ENCODE measurements at places on chromosomes 1 and 21.
A peak's percentile ranks its signal among the peaks of the same experiment; 100 is the strongest.

GRCh38 chr1:245810789-245811337, 656.1 kb downstream of the KIF26B start:
- DNase-seq = peak; percentile 57

DNA sequence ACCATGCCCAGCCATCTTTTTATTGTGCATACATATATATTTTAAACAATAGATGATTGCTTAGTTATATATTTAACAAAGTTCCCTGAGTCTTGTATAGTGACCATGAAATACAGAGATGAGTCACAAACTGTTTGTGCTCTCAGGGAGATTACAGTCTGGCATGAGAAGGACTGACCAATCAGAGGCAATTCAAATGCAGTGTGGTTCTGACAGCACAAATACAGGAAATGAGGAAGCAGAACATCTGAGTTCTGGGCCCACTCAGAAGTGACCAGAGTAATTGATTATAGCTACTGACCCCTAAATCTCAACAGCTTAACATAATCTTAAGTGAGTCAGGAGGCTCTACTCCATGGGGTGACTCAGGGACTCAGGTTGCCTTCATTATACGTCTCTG, 534.5 kb downstream of the OMA1 start:
- no peak for DNase-seq

DNA sequence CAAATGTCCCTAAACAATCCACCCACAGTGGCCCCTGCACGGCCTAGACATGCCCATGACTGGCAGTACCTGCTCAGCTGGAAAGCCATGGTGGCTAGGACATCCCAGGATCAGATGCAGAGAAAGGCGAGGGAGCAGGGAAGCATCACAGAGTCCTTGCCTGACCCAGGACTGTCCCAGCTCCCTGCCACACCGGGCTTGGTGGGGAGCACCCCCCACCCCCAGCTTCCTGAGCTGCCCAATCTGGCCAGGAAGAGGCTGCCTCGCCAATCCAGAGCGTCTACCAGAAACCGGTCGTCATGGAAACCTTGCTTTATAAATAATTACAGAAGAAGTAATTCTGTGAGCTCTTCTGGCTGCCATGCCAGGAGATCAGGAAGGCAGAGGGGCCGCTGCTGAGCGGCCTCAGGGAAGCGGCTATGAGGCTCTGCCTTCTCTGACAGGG, 34.8 kb downstream of the ACOT7 start:
- DNase-seq = no peak

GRCh38 chr1:52683367-52683940, 14.7 kb downstream of the COA7 start:
- no peak for DNase-seq

GRCh38 chr1:189662190-189662589, 815.5 kb downstream of the BRINP3 start:
- no peak for DNase-seq

- no peak for DNase-seq
Observed at GRCh38 chr21:35900539-35900938, 159.8 kb downstream of the SETD4 start.

GRCh38 chr1:220717800-220718640, 27.9 kb downstream of the C1orf115 start:
- DNase-seq = no peak

GRCh38 chr1:81287411-81288080, 513.2 kb upstream of the ADGRL2 start:
- no peak for DNase-seq

GRCh38 chr1:155553349-155553748, 9.3 kb downstream of the ASH1L start:
- DNase-seq = no peak

DNA sequence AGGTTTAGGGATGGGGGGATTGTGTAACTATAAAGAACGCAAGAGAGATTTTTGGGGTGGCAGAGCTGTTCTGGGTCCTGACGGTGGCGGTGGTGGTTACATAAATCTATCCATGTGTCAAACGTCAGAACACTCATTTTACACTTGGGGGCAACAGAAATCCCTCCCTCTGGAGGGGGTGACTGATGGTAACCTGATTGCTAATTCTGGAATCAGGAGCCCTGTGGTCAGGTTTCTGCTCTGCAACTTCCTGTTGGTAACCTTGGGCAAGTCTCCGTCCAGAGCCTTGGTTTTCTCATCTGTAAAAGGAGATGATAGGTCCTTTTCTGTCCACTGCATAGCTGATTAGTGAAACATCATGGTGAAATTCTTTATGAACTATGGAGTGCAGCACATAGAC, 40.9 kb downstream of the ALPL start:
- no peak for DNase-seq

GRCh38 chr1:203492748-203493130, 1.2 kb upstream of the OPTC start:
- no peak for DNase-seq

DNA sequence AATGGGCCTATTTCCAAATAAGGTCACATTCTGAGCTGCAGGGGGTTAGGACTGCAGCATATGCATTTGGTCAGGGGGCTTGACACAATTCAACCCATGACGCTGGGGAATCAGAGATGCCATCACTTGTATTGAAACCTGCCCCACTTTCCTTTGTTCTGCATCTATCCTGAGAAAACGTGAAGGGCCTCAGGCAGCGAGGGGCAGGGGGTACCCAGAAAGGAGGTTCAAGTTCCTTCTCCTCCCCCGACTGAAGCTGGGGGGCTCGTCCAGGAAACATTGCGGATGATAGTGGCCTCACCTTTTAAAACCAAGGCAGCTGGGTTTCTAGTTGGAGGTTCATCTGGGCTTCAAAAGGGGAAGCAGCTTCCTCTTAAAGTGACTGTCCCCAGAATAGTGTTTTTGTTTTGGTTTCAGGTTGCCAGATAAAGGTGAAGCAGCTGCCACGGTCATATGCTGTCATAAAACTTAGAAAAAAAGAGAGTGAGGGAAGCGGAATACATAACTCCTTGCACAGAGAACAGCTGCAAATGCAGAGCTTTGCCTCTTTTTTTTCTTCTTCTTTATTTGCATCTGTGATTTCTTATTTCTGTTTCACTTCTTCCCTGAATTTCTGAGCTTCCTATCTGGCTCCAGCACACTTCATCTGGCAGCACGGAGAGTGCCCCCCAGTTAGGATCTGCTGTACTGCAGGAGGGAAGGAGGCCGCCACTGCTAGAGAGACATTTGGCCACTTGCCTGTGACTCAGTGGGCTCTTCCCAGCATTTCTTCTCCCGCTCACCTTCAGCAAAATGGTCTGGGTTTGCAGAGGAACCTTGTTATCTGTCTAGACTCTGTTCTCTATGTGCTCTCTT, 142.0 kb downstream of the AJAP1 start:
- no peak for DNase-seq

DNA sequence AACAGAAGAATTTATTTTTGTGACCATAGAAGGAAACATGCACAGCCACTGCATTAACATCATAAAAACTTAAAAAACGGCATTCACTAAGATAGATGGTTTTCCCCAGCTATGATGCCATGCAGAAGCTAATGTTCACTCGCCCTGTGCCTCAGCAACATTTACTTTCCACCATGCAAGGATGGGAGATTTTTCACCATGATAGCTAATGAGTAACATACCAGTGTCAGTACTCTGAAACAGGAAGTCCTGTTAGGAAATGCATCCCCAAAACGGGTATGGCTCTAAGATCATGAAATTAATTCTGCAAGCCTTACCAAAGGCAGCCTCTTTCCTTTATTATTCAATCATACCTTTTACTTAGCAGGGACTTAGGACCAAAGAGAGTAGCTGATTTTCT, 17.5 kb upstream of the VAMP3 start:
- DNase-seq = no peak

- DNase-seq = no peak
Observed at GRCh38 chr1:18142969-18143368, 35.4 kb downstream of the IGSF21 start.

DNA sequence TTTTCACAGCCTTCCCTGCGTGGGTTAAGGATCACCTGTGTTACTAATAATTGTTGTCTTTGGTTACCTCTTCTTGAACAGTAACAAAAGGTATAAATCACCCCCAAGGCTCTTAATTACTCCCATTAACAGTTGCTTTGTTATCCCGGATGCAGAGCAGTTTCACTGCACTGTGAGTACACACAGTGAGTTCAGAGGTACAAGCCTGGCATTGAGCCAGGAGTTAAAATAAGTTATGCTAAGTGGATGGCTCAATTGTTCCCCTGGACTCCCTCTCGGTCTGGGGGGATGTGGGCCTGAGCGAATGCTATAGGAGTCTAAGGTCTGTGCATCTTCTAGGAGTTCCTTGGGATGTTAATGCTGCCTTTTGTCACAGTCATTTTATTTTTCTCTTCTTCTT, 258.3 kb downstream of the ATG4C start:
- peak; percentile 68 for DNase-seq

DNA sequence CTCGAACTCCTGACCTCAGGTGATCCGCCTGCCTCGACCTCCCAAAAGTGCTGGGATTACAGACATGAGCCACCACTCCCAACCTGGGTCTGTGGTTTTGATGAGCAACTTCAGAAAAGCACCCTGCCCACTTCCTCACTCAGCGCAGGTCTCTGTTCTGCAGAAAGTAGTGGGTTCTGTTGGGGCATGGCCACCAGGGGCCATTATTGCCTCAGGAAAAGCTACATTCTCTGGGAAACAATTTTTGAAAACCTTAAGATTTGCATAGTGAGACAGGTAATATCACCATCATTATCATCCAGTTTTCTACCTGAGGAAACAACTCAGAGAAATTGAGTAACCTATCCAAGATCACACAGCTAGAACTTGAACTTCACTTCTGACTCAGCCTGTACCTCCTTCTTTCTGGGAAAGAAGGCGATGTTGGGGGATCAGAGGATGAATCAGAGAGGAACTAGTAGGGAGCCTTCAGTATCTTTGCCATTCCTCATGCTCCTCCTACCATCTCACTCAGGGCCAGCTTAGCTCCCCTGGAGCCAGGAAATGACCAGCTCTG, 7.1 kb upstream of the NES start:
- DNase-seq = no peak

GRCh38 chr1:21289127-21289526, 1.1 kb downstream of the ECE1 start:
- no peak for DNase-seq

DNA sequence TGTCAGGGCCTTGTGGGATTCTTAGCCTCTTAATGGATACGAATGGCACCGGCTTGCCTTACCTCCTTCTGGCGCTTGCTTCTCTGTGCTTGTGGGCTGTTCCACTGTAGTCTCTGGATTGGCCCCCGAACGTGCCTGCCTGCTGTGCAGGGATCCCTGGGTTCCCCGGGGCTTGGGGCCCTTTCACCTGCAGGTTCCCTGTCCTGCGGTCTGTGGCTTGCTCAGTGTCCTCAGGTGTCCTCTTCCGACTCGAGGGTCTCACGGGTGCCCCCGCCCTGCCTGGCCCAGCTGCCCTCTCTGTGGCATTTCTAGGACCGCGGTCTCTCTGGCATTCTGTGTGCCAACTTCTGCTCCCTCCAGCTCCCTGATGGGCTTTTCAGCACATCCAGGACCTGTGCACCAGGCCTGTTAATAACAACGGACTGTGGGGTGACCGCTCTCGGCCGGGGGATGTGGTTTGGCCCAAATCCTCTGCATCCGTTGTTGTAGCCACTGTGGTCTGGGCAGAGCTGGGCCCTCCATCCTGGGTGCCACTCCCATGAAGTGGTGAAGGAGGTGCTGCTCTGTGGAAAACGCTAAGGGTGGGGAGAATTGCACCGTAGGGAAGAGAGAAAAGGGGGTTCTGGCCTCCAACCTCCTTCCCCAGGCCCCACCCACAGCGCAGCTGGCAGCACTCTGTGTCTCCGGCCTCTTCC, 12.4 kb downstream of the COL18A1 start:
- no peak for DNase-seq

DNA sequence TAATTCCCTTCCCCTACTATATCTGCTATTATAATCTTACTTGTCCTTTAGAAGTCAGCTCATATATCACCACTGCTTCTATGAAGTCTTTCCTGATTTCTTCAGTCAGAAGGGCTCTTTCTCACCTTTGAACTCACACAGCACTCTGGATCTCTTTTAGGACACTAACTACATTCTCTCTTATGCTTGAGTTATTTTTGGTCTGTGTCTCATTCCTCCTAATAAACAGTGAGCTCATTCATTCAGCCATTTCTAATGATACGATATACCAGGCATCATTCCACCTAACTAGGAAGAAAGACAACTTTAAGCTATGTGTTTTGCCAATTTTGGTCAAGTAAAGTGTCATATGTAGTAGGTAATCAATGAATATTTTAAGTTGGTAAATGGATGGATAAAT, 1.2 kb upstream of the STYXL2 start:
- DNase-seq = no peak

Data from DMS153 (cell line).